ENCODE measurements at places on chromosomes 16 and 17.

- no peak for DNase-seq
Observed at GRCh38 chr16:60318486-60318885, 1584.4 kb upstream of the GOT2 start.

DNA sequence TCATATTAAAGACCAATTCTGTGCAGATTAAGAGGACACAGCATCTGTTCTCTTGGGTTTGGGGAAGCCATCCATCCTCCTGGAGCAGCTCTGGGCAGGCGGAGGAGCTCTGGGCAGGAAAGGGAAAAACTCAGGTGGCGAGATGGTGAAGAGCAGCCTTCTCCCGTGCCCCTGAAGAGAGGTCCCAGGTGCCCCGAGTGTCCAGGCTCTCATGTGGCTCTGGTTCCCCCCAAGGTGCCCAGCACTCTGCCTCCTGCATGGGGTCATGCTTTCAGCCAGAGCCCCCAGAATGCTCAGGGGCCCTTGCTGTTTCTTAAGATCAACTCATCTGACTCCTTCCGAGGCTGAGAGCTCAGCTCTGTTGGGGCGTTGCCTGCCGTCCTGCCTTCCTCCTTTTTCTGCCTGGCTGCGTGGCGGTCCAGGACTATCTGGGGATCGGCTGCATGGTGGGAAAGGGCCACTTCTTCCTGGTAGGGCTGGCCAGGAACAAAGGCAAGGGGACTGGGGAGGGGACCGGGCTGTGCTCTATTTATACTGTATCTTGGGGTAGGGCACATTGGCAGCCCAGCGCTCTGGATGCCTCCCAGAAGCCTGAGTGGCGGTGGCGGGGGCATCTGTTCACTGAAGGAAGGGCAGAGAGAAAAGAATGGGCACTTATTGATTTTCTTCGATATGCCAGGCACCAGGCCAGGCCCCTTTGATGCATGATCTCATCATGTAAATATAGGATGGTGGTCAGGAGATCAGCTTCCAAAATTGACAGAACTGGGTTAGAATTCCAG lies 103.2 kb upstream of the SDK2 start:
- no peak for DNase-seq

DNA sequence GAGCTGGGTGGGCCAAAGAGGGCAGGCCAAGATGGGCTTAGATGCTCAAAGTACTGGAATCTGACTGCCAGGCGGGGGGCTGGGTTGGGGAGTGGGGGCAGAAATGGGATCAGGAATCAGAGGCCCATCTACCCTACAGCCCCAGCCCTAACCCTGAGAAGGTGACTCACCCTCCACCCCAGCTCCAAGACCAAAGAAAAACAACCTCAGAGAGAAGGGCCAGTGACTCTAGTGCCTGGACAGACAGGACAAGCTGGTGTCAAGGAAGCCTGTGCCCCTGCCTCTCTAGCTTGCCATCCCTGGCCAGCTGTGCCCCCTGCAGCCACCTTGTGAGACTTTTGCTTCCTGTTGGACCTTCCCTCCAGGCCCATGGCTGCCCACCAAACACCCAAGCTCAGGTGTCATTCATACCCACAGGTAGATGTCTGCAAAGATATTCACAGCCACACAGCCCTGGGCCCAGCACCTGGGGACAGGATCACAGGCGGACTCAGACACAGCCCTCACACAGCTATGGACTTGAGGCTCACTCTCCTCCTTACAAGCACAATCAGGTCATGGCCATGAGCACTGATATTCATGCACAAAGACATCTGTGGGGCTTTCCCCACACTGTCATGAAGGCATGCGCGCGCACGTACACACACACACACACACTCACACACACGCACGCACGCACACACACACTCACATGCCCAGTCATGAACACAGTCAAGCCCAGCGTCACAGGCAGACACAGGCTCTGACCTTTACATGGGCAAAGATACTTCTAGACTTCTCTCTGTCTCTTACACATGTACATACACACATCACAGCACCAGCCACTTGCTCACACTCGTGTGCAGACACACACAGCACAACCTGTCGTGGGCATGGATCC lies 2.8 kb downstream of the WNT3 start:
- no peak for DNase-seq

- no peak for DNase-seq
Observed at GRCh38 chr17:82034371-82035011, 3.0 kb downstream of the DCXR start.

DNA sequence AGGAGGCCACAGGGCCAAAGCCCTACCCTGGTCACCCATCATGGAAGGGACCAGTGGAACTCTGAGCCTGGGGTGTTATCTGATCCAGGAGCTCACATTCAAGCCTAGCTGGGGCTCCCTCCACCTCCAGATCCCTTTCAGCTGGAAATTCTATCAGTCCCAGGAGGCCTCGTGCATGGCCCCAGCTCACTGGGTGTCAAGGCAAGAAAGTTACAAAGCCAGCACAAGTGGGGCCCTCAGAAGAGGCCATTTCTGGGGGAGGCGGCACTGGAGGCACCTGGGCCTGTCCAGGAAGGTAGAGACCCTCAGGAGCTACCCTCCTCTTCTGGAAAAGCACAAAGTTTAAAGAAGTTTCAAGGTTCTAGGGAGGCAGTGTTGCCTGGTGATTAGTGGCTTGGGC lies 4.8 kb downstream of the CA7 start:
- DNase-seq, result no peak
